ENCODE measurements at places on chromosomes 1 and 21. TPM values are rescaled to one million over a fixed set of nuclear protein-coding genes. Genes with fewer than 3 reads are reported as not detected.

Gene SMCP
- not detected for total RNA-seq

Gene DNAJC11
- 39.4 TPM for total RNA-seq

DNA sequence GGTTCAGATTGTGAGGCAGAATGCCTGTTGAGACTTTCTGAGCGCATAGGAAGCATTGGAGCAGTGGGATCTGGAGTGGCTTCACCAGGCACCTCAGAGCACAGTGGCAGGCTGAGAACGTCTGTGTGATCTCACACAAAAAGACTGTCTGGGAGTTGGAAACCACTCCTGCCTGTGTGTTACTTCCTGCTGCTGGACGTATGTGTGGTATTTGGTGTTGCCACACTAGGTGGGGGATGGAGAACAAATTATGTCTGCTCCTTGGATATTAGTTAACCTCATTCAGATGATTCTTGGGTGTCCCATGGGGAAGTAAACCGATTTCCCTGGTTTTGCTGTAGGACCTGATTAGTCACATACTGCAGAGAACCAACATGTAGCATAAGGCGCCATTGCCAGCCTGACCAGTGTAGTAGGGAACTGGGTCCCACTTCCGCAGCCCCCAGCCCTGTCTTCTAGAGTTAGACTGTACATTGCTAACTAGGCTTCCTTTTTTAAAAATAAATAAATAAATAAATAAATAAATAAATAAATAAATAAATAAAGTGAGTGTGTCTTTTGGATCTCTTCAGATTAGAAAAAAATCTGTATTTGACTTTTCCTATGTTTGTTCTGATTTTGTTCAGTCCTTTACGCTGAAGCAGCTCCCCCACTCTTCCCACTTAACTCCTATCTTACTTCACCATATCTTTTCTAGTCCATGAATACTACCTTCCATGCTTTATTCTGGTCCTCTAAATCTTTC is 26.9 kb downstream of the UCK2 start:
- peak; percentile 16 for DNase-seq
- H3K4me1 ChIP-seq = peaks cover 32% of the 10 kb centered on the region
- no peaks in the 10 kb centered on the region for H3K27me3 ChIP-seq
- no peak overlapping the region for H3K27ac ChIP-seq

GRCh38 chr1:187517546-187517945 is 688.8 kb downstream of the PLA2G4A start:
- H3K27ac ChIP-seq = no peak overlapping the region
- no peaks in the 10 kb centered on the region for H3K27me3 ChIP-seq
- no peaks in the 10 kb centered on the region for H3K4me1 ChIP-seq
- no peak for DNase-seq
- no peak overlapping the region for H3K4me3 ChIP-seq

- H3K27me3 ChIP-seq = peaks cover 19% of the 10 kb centered on the region
- H3K27ac ChIP-seq = no peak overlapping the region
- H3K36me3 ChIP-seq = no peaks in the 10 kb centered on the region
- no peak overlapping the region for H3K4me3 ChIP-seq
- peaks cover 64% of the 10 kb centered on the region for H3K4me1 ChIP-seq
Observed at GRCh38 chr1:205438213-205439158, 16.6 kb upstream of the LEMD1 start.

DNA sequence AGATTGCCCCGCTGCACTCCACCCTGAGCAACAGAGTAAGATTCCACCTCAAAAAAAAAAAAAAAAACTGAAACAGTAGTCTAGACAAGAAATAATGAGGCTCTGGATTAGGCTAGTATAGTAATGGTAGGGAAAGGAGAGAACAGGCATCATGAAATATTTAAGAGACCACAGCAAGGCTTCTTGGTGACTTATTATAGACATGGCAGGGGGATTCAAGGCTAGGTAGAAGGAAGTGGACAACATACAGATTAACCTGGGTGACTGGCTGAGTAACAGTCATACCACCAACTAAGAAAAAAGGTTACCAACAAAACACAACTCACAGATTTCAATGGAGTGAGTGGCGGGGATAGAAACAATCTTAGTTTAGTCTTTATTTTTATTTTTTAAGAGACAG is 8.3 kb downstream of the NVL start:
- no peaks in the 10 kb centered on the region for H3K4me1 ChIP-seq
- H3K36me3 ChIP-seq = no peaks in the 10 kb centered on the region
- H3K27ac ChIP-seq = no peak overlapping the region
- DNase-seq = no peak
- H3K4me3 ChIP-seq = no peak overlapping the region
- no peaks in the 10 kb centered on the region for H3K27me3 ChIP-seq

DNA sequence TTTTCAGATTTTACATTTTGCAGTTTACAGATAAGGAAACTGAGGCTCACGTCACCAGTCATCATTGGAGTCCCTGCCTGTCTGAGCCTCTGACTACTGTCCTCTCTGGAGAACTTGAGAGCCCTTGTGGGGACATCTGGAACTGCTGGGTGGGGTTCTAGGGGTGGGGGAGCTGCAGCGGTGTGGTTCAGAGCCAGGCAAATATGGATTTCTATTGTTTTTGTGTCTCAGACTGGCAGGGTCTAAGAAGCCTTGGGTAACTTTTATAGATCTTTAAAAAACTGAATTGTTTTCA is 46.9 kb downstream of the IER5 start:
- no peaks in the 10 kb centered on the region for H3K36me3 ChIP-seq
- DNase-seq = no peak
- H3K4me1 ChIP-seq = peaks cover 24% of the 10 kb centered on the region
